Activated CD8-positive, alpha-beta memory T cell treated with anti-CD3 and anti-CD28 coated beads, Interleukin-2, amount 10 ng/mL, durations not matched to agents 7 days and 5 days (primary cell): ENCODE measurements at places on chromosomes 4 and X. TPM values are rescaled to one million over a fixed set of nuclear protein-coding genes. Genes with fewer than 3 reads are reported as not detected.

QRFPR gene
- total RNA-seq = not detected

ATP7A gene
- 10.0 TPM for total RNA-seq

NPY2R gene
- not detected for total RNA-seq

CPLX1 gene
- 1.3 TPM for total RNA-seq

HTATSF1 gene
- total RNA-seq = 90.9 TPM

ARMCX1 gene
- 0.20 TPM for total RNA-seq

RBMXL3 gene
- total RNA-seq = not detected
